GM23248 (cell line): ENCODE measurements at places on chromosomes 7 and 10. TPM values are rescaled to one million over a fixed set of nuclear protein-coding genes. Genes with fewer than 3 reads are reported as not detected.

The TMEM273 gene
- total RNA-seq = not detected in 2 replicates

- no peak for DNase-seq
These were observed 4.0 kb downstream of the BMPER start for GRCh38 chr7:33909318-33909717.

- DNase-seq = no peak
These were observed 213.1 kb downstream of the C7orf25 start for GRCh38 chr7:42698600-42699374.

GRCh38 chr10:81386817-81387216, 488.2 kb upstream of the NRG3 start:
- DNase-seq = no peak
